ENCODE measurements at places on chromosomes 3 and 15.

GRCh38 chr3:56251343-56251945 lies 216.8 kb downstream of the ERC2 start:
- DNase-seq = no peak

DNA sequence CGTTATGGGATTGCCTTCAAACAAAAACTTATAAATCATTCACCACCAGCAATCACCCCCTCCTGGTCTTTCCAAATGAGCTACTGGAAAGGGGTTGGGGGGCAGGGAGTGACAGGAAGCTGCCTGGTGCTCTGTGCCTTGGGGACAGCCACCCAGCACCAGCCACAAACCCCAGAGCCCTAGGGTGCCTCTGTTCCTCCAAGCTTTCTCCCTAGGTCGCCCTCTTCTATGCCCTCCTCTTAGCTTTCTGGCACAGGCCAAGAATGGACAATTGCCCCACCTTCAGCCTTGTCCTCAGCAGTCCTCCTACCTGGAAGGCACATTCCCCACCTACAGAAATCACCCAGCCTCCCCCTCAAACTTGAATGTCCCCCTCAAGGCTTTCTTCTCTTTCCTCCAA lies 3.3 kb downstream of the OXTR start:
- DNase-seq = no peak

DNA sequence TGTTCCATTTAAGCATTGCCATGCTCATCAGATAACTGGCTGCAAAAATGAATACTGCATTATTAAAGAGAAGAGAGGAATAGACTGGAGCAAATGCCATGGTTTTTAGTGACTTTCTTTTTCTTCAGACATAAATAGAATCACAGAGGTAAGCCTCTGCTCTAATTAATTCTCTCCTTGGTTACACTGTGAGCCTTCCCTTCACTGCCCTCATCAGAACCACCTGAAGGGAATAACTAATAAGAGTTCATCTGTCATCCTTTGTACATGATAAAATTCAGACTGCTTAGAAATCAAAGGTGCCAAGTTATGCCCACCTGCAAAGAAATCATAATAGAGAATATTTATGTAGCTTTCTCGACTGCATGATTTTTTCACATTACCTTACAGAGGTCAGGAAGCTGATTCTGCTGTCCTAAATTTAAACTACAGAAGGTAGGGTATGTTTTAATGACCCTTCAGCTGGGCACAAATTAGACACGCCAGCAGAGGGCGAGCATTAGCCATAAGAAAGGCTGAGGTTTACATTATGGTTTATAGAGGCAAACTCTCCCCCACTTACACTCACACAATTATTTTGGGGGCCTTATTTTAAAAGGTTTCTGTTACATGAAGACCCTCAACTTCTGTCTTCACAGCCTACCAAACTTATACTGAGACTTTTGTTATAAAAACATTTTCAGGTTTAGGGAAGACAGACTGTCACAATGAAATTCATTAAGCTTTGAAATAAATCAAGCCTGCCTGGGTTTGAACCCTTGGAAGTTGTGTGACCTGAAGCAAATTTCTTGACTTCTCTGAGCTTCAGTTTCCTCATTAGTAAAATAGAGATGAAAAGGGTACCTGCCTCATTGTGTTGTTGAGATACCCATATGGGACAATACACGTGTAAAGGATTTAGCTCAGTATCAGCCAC lies 15.3 kb upstream of the UNC13C start:
- no peak for DNase-seq

- no peak for DNase-seq
Measured at GRCh38 chr15:83612898-83613635, 40.9 kb upstream of the ADAMTSL3 start.

DNA sequence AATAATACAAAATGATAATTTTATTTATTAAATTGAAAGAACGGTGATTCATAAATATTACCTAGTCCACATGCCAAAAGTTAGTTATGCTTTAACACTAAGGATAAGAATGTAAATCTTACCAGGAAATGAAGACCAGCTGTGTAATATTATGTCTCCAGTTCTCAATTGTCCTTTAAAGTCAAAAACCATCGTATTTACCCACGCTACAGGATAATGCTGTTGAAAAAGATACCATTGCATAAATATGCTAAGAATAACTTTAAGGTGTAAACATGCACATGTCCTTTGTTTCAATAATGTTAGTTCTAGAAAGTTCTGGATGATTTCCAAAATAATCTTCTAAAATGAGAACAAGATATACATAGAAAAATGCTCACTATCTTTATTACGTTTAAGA lies 103.5 kb downstream of the FAIM start:
- DNase-seq = no peak

GRCh38 chr3:14846226-14846880 lies 27.6 kb downstream of the FGD5 start:
- DNase-seq = no peak

DNA sequence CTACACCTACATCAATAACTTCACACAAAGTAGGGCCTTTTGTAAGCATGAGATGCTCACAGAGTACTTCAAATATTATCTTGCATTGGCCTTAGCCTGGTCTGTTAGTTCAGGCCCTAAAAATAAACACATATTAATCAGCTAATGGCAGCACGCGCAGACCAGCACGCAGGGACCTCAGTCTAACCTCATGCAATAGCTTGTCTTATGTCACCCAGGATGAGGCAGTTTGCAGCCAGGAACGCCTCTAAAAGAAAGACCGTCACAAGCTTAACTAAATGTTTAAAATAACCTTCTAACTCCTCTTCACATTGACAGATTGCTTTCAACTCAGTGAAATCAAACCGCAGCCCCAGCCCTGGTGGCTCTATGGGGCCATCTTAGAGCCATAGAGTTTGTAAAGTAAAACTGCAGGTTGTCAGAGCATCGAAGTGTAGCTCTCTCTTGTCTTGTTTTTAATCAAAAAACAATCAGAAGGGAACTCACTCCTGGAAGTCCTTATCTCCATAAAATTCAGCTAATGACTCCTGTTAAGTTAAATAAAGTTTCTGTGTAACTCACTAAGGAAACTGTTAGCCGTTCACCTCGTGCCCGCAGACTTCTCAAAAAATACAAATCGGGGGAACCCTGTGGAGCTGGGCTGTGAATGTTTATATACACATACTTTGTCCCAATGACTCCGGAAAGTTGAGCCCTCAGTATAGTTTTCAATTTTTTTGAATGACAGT lies 212.6 kb downstream of the CDIN1 start:
- DNase-seq = no peak

DNA sequence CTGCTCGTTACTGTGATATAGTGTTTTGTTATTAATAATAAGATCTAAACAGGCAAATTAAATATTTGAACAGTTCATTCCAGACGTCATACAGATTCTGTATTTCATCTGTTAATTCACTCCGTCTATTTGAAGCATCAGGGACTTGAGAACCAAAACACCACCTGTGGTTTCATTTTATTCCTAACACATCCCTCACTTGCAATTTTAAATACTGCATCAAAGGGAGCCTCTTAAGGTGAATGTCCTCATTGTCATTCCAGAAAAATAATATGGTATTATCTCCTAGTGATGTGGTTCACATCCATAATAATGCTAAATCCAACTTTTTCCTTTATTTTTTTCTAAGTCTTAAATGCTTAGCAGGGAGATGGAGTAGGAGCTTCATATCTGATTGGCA lies 1390.9 kb upstream of the CADM2 start:
- no peak for DNase-seq

DNA sequence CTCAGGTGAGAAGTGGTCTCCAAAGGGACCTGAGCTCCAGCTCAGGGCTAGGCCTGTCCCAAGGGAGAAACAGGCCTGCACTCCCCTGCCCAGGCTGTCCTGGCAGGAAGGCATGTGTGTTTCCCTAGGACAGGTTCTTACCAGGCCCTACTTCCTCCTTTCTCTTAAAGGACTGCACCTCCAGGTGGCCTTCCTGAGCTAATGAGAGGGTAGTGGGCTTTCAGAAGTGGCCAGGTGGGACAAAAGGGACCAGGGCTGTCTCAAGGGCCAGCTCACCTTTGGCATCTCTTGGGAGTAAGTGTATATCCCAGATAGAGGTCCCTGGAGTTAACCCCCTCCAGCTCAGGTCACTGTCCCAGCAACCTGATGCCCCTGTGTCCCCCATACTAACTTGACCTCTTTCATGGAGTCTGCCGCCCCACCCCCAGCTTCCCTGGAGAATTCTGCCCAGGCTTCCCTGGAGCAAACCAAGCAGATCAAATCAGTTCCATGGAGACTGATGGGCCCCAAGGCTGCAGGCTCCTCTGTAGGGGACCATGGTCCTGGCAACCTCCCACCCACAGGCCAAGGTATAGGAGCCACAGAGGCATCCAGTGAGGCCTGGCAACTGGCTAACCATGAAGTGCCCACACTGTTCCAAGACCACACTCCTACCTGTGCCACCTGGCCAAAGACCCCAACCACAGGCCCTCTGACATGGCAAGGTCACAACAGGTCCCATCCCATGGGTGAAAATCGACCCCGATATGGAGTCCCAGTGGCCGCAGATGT lies 67.6 kb downstream of the ZNF445 start:
- DNase-seq = no peak

- DNase-seq = no peak
Measured at GRCh38 chr3:106093616-106094015, 224.8 kb upstream of the CBLB start.

DNA sequence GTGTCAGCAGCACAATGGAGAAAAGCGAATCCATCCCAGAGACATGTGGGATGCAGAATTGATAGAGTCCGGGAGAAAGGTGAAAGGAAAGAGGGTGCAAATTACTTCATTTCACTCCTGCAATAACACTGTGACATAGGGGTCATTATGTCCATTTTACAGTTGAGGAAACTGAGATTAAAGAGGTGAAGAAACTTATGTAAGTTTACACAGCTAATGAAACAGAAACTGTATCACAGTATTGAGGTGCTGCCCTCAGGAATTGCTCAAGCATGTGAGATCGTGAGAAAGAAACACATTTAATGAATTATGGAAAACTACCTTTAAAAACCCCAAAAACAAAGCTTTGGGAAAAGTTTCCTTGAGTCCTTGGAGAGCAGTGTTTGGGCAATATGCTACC lies 103.6 kb upstream of the PFN2 start:
- DNase-seq = no peak

DNA sequence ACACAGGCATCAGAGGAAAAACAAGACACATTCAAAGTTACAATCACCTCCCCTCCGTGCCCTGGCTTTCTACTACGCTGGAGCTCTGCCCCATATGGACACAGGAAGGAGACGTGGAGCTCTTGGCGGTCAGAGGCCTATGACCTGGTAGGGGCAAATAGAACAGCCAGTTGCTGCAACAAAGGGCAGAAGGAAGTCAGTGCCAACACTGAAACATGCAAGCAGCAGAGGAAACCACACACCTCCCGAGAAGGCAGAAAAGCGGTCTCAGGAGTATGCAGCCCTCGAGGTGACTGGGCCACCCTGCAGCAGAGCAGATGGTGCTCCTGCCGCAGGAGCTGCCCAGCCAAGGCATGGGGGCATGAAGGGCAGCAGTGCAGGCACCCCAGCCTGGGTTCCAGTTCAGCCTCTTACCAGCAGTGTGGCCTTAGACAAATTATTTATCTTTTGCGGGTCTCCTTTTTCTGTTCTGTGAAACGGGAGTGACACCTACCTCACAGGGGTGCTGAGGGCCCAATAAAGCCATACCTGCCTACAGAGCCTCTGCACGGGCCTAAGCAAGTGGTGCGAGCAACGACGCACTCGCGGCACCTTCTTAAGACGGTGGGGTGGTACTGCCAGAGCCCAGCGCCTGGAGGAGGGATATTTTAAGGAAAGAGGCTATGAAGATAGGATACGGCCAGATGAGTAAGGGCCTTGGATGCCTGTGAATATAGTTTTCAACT lies 8.6 kb downstream of the ZXDC start:
- DNase-seq = no peak

- DNase-seq = no peak
Measured at GRCh38 chr15:84766461-84767035, 18.2 kb downstream of the ZNF592 start.

DNA sequence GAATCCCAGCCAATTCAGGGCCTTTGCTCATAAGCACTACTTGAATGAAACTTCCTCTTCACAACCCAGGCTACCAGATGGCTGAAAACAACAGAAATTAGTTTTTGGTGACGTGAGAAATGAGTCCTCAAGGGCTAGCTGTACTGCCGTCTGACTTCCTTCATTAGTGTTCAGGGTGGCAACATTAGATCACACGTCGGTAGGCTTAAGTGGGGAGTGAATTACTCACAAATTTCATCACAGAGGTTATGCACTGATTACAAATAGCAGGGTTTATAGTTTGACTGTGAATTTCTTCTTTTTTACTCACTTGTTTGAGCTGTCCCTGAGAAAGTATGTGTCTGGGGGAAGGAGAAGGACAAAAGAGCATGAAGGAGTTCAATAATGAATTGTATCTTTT lies 397.2 kb downstream of the GAP43 start:
- no peak for DNase-seq

DNA sequence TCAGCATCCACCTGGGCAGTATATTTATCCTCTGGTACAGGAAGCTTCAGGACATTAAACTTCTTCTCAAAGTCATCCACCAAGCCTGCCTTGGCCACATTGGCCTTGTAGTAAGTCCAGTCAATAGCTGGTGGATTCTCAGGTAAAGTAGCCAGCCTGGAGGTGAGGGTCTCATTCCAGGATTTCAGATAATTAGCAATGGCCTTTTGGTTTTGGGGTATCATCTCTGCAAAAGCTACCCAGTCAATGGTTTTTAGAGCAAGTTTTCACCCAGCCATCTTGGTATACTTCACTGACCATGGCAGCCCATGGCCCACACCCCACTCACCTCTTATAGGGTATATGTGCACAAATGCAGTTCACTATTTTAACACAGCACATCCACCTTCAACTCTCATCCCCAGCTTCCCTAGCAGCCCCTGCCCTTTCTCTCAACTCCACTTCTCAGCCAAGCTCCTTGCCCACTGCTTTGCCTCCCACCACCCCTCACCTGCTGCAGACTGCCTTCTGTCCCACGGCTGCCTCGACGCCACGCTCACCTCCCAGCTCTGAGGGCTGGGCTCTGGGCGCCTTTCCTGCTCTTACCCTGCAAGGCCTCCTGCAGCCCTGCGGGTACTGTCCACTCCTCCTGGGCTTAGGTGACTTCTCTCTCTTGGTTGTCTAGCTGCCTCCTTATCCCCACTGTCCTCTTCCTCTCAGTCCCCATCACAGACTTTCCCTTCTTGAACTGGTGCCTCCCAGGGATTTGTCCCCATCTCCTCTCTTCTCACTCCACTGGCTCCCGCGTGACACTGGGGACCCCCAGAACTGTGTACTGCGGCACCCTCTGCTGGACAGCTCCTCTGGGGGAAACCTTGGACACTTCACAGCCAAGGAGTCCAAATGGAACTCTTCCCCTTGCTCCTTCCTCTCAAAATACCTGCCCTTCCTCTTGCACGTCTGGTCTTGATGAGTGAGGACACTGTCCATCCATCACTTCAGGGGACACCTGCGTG lies 1.7 kb upstream of the TGM5 start:
- DNase-seq = no peak

GRCh38 chr3:155957412-155957880 lies 87.0 kb downstream of the GMPS start:
- no peak for DNase-seq

DNA sequence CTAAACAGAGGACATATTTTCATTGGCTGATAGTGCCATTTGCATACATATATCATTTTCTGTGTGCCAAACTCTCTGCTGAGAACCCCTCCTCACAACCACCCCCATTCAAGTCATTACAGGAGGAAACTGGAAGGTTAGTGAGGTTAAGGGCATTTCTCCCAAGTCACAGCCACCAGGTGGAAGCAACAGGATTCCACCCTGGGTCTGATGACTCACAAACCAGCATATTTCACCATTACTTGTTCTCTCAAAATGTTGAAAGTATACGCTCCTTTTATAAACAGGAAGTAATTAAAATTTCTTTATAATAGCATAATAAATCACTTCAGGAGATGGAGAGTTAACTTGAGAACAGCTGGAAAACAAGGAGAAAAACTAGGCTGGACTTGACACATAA lies 398.6 kb upstream of the WNT5A start:
- no peak for DNase-seq

- DNase-seq = no peak
Measured at GRCh38 chr3:54710954-54711353, 216.9 kb downstream of the LRTM1 start.
